ENCODE measurements at places on chromosomes 7 and 10.

DNA sequence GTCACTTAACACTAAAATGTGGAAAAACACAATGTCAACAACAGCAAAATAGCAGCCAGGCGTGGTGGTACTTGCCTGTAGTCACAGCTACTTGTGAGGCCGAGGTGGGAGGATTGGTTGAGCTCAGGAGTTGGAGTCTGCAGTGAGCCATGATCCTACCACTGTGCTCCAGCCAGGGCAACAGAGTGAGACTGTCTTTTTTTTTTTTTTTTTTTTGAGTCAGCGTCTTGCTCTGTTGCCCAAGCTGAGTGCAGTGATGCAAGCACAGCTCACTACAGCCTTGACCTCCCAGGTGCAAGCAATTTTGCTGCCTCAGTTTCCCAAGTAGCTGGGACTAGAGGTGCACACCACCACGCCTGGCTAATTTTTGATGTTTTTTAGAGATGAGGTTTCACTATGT is 6.1 kb downstream of the KCTD7 start:
- no peak for DNase-seq

GRCh38 chr10:44192435-44192834 is 192.5 kb downstream of the CXCL12 start:
- DNase-seq = no peak

GRCh38 chr7:85475071-85475470 is 288.2 kb upstream of the SEMA3D start:
- DNase-seq = no peak

DNA sequence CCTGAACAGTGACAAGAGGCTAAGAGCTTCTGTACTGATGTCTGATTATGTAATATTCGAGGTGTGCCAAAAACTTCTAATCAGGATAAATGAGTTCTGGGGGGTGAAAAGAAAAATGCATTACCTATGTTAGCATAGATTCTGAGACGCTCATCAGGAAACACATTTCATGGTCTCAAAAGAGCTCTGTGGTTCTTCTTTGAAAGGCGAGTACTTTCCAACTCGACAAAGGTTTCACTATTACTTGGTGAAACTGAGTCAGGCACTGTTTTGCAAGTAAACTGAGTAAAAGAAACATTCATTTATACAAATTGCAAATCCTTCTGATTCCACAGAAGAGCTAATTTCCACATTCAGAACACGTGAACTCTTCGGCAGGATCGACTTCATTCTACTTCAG is 523.2 kb downstream of the GATA3 start:
- DNase-seq = no peak

GRCh38 chr10:113149626-113150025 is 199.6 kb downstream of the TCF7L2 start:
- no peak for DNase-seq

- DNase-seq = no peak
Measured at GRCh38 chr10:81959016-81959415, 84.0 kb downstream of the NRG3 start.

GRCh38 chr10:108561649-108562048 is 1361.7 kb downstream of the XPNPEP1 start:
- no peak for DNase-seq

- no peak for DNase-seq
Measured at GRCh38 chr10:75776738-75777504, 345.5 kb downstream of the LRMDA start.

DNA sequence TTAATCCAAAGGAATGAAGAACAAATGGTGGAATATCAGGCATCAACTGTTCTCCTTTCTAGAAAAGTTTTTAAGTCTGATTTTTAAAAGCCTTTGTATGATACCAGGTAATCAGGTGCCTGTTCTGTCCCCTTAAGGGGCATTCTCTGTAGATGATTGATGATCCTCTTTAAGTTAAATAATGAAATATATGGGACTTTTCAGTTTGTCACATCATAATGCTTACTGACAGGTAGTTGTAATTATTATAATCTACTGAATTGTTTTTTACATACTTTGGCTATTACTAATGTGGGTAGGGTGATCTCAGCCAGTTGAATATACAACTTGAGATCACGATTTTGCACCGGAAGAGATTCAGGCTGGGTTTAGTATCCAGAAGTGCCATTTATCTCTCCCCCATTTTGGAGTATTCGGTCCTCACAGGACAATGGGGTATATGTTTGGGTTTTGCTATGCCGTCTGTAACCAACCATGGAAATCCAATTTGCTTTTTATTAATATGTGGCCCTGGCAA is 330.2 kb downstream of the BICC1 start:
- no peak for DNase-seq

GRCh38 chr10:131134651-131135050 is 176.9 kb downstream of the TCERG1L start:
- no peak for DNase-seq

- no peak for DNase-seq
Measured at GRCh38 chr7:12640299-12641096, 46.9 kb upstream of the ARL4A start.

- DNase-seq = no peak
Measured at GRCh38 chr7:82202965-82203364, 240.6 kb downstream of the CACNA2D1 start.

DNA sequence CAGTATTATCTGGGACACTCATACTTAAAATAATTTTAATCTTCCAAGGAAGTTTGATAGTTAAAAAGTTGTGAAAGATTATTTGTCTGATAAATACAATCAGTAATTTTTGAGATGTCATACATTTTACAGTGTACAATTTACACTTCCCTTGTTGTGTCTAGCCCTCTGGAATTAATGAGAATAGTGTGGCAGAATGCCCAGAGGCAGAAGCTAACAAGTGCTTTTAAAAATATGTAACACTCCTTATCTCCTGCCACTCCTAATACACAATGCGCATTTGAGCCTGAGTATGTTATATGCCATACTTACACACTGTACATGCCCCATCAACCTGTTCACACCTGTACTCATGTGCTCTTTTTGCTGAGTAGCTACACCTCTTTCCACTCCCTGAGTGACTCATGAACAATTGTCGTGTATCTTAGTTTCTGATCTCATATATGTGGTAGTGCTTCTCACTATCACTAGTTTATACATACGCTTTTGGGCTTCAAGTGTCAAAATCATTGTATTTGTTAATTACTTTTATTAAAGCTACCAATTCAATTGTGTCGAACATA is 106.9 kb upstream of the GNAI1 start:
- no peak for DNase-seq

DNA sequence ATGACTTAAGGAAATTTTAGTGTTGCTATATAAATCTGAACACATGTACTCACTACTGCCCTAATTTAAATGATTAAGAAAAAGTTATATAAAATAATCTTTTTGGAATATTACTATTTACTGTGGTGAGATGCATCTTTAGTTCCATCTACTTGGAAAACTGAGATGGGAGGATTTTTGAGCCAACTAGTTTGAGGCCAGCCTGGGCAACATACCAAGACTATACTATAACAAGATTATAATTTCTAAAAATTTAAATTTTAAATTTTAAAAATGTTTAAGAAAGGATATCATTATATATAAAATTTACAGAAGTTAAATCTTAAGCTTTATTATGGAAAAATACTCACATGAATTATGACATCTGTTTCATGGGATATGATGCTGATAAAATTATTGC is 530.8 kb upstream of the IGFBP3 start:
- no peak for DNase-seq

- no peak for DNase-seq
Measured at GRCh38 chr7:30699706-30700495, 17.6 kb upstream of the CRHR2 start.

- no peak for DNase-seq
Measured at GRCh38 chr10:96637709-96638108, 50.9 kb upstream of the TM9SF3 start.

GRCh38 chr7:47610506-47611044 is 28.7 kb upstream of the TNS3 start:
- no peak for DNase-seq

DNA sequence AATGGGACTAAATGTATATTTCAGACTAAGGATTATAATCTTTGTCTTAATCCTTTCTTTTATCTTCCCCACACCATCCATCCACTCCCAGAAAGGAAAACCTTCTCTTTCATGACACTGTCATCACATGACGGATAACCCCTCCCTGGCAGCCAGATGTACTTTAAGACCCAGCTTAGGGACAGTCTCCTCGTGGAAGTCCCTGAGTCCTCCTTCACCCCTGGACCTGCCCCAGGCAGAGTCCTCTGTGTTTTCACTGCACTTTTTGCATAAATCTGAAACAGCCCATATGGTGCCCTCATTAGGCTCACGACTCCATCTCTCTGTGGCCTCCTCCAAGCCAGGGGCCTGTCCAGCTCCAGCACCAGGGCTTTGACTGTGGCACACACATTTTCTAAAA is 16.0 kb downstream of the NRAP start:
- DNase-seq = no peak

GRCh38 chr7:56121440-56121839 is 5.2 kb upstream of the NUPR2 start:
- DNase-seq = no peak

GRCh38 chr10:125521721-125522680 is 161.0 kb downstream of the TEX36 start:
- no peak for DNase-seq

DNA sequence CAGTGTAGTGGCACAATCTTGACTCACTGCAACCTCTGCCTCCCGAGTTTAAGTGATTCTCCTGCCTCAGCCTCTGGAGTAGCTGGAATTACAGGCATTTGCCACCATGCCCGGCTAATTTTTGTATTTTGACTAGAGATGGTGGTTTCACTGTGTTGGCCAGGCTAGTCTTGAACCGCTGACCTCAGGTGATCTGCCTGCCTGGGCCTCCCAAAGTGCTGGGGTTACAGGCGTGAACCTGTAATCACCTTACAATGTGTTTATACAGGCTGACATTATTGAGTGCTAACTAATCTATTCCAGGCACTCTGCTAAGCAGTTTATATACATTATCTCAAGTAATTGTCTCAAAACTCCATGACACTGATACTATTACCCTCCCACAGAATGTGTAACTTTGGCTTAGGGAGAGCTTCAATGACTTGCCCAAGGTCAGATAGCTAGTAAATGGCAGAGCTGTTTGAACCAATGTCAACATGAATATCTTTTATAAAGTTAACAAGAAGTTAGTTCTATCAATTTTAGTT is 36.8 kb downstream of the KIFBP start:
- DNase-seq = no peak
